ENCODE measurements at places on chromosomes 3 and 15. TPM values are rescaled to one million over a fixed set of nuclear protein-coding genes. Genes with fewer than 3 reads are reported as not detected.

MGLL gene
- total RNA-seq, result 28.2 TPM

DNASE1L3 gene
- total RNA-seq, result not detected

SCAANT1 gene
- total RNA-seq, result not detected

BHLHE40 gene
- 51.2 TPM for total RNA-seq

SLC41A3 gene
- total RNA-seq, result 67.0 TPM

GALNT15 gene
- total RNA-seq, result not detected

PLA1A gene
- total RNA-seq, result not detected

ZNF80 gene
- not detected for total RNA-seq

ALCAM gene
- total RNA-seq, result 110 TPM

TRH gene
- not detected for total RNA-seq

- no peak for DNase-seq
Measured at GRCh38 chr3:113600418-113601182, 68.2 kb downstream of the SIDT1 start.

GRCh38 chr15:98960555-98961050 lies 47.0 kb downstream of the PGPEP1L start:
- no peak for DNase-seq

- DNase-seq, result no peak
Measured at GRCh38 chr15:37771465-37771864, 163.0 kb upstream of the TMCO5A start.

DNA sequence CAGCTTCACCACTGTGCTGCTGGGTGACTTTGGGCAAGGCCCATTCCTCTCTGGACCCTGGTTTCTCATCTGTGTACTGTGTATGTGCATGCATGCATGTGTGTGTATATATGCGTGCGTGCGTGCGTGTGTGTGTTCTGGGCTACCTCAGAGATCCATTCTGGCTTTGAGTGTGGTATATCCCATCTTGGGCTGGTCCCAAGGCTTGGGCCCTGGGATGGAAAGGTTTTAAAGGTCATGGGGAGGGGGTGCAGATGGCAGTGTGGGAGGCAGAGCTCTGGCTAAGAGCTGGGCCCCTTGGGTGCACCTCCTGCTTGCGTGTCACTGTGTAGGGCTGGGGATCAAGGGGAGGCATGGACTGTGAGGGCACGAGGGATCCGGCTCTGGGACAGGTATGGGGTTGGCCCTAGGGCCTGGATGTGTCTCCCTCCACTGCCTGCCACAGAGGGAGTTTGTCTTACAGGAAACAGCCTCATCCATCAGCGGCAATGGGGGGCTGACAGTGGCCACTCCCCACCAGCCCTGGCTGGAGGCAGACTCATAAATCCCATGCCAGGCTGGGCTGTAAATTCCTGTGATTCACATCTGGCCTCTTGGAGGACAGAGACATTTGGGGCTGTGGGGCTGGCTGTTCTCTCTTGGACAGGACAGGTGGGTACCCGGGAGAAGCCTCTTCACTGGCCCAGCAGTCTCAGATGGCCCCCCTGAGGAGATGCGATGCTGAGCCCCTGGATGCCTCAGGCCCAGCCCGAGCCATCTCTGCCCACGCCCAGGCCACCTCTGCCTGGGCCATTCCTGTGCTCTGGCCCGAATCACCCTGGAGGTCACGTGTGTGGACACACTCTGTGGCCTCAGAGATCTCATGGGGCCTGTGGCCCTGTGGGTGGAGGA lies 21.4 kb upstream of the CSPG4 start:
- no peak for DNase-seq

DNA sequence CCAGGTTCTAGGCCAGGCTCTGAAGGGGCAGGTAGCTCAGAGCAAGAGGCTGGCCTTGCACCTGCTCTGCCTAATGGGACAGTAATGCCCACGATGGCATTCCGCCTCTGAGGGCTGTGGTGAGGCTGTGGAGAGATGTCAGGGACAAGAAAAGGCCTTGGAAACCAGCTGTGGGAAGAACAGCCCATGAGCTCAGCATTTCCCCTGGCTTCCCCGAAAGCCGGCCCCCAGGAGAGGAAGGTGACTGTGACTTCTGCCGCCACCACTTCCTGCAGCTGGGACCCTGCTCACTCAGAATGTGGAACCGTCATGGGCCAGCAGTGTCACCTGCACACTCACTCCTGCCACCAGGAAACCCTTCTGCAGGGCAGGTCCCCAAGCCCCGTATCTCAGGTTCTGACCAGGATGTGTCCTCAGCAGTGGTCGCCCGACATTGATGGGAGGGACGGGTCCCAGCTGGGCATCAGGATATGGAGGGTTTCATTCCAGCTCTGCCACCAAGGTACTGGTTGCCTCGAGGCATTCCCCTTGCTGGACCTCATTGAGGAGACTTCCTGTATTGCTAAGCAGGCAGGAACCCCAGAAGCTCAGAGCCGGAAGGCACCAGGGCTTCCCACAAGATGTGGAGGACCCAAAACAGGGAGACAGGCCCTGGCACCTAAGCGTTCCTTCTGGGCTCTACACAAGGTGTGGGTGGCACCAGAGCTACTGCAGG lies 30.7 kb downstream of the SEMA7A start:
- DNase-seq, result no peak

DNA sequence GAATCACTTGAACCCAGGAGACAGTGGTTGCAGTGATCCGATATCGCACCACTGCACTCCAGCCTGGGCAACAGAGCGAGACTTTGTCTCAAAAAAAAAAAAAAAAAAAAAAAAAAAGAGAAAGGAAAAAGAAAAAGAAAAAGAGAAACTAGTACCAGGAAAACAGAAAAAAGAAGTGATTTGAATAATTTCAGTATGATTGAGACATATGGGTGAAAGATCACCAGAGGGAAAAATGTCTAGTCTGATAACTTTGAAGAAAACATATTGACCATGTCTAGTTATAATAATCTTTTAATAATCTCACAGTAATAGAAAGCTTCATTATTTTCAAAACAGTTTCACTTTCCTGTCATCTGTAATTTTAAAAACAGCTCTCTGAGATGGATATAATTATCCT lies 16.4 kb downstream of the TGFBR2 start:
- no peak for DNase-seq

DNA sequence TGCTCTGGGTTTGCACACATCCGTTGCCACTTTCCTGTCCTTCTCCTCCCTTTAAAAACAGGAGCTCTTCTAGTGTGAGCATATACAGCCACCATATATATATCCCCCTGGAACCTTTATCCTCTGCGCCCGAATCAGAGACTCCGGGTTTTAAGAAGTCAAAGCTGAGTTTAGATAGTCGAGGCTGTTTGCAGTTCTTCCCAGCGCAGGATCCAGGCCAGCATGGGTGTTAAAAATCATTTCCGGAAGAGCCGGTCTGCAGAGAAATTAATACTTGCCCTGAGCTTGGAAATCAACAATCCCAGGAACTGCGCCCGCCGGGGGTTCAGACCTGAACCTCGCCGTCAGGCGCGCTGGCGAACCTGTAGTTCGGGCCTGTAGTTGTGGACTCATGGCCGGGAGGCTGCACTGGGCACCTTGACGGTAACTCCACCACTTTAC lies 2.3 kb downstream of the SHOX2 start:
- DNase-seq, result no peak

DNA sequence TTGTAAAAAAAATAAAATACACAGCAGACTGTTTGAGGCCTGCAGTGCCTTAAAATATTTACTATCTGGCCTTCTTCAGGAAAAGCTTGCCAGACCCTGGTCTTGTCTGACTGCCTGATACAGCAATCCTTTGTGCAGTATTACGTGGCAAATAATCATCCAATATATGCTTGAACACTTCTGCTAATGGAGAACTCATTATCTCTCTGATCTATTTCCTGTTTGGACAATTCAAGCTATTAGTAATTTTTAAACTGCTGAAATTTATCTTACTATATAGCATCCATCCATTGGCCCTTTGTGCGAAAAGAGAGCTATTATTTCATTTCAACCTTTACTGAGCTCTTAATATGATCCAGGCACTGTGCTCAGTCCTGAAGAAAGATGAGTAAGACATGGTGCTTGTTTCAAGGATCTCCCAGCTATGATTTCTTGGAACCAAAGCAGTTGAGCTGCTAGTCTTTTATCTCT lies 15.9 kb downstream of the ATG7 start:
- no peak for DNase-seq

DNA sequence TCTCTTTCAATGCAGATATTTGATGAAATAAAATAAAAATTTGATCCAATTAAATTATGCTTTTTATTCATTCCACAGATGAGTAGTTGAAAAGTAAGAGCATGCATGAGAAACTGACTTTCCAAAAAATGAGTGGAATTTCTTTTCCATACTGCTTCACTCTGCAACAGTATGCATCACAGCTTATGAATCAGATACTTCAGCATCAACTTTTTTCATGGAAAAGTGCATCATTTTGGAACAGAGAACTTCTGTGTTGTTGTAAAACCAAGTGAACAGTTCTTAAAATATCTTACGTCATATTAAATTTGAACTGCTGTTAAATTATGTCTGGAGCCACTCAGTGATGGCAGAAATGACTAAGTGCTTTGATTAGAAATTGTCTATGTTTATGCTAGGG lies 16.7 kb upstream of the SLC7A14 start:
- DNase-seq, result no peak

- DNase-seq, result no peak
Measured at GRCh38 chr3:127042634-127043033, 59.7 kb downstream of the PLXNA1 start.

DNA sequence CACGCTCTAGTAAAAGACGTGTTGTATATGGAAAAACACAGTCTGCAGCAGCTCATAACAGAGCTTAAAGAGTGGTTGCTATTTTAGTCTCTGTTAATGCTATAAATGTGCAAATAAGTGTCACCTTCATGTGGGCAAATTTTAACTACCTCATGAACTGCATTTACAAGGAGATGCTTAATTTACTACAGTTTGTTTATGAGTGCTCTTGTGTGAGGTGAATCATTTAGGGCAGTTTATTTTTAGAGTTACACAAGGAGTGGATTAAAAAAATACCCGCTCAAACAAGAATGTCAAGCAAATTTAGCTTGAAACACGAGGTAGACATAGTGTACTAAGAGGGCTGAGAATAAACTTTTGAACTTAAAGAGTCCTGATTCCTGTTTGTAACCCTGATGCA lies 579.0 kb downstream of the MFSD1 start:
- no peak for DNase-seq

GRCh38 chr15:100053474-100054121 lies 288.2 kb downstream of the ADAMTS17 start:
- no peak for DNase-seq

DNA sequence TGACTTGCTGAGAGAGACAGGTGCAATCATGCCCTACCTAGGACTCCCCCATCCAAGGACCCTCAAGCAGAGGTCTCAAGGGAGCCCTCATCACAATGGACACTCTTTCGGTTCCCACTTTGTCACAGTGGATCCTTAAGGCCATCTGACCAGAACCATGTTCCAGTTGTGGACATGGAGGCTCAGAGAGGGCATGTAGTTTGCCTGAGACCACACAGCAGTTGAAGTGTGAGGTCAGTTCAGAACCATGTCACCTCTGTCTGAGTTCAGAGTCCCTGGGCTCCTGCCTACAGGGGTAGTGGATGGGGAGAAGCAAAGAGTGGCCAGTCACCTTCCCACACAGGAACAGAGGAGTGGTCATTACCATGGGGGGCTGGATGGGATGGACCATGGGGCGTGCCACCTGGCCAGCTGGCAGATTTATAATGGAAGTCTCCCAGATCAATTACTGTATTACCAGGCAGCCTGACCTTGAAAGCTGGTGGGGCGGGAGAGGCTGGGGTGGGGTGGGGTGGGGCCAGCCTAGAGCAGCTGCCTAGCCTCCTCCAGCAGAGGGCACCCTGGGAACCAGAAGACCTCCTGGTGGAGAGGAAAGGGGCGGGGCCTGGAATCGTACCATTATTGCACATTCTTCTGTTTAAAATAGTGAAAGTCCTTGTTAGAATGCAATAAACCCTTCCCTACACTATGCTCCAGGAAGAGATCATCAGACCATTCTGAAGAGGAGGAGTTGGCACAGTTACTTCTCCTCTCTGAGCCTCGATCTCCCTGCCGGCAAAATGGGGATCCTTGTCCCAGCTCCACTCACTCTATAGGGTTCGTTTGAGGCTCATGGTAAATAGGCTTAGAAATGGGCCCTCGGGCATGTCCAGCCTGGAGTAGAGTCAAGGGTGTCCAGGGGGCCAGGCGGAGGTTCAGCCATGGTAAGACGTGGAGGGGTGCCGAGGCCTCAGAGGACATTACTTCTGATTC lies 26.9 kb upstream of the LINGO1 start:
- no peak for DNase-seq

DNA sequence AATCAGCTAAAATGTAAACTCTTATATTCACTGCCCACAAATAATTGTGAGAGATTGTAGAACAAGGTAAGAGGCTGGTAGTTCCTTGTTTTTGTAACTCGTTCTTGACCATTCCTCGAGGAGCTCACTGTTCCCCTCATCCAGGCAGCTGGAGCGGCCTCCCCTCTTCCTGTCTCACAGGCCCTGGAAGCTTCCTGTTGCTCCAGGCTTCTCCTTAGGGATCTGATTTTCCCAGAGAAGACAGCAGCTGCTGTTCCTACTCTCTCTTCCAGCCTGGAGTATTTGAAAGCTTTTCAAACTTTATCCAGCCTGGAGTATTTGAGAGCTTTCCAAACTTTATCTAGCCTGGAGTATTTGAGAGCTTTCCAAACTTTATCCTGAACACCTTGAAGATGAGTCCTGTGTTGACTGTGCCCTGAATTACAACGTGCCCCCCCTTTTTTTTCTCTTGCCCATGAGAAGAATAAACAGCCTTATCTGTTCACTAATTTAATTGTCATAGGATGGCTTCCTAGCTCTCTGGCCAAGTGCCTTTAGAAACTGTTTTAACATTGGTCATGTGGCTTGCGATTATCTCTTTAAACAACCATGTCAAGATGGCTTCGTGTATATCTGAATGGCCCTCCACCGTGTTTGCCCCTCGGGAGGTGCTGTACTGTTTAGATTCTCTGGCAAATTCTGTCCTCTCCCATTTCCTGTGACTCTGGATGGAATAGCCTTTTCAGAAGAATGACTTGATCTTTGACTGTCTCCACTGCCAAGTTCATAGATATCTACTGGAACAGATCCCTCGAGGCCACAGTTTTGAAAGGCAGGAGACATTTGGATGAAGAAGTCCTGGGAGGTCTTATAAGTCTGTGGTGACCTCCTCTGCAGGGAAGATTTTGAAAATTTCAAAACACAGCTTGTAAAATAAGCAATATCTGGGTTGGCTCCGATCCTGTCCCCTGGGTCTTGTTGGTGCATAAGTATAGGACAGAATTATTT lies 4.8 kb downstream of the ADAMTSL3 start:
- no peak for DNase-seq

- DNase-seq, result no peak
Measured at GRCh38 chr15:88419830-88420229, 47.4 kb downstream of the MRPL46 start.

- DNase-seq, result no peak
Measured at GRCh38 chr3:10344147-10344943, 23.4 kb upstream of the SEC13 start.

DNA sequence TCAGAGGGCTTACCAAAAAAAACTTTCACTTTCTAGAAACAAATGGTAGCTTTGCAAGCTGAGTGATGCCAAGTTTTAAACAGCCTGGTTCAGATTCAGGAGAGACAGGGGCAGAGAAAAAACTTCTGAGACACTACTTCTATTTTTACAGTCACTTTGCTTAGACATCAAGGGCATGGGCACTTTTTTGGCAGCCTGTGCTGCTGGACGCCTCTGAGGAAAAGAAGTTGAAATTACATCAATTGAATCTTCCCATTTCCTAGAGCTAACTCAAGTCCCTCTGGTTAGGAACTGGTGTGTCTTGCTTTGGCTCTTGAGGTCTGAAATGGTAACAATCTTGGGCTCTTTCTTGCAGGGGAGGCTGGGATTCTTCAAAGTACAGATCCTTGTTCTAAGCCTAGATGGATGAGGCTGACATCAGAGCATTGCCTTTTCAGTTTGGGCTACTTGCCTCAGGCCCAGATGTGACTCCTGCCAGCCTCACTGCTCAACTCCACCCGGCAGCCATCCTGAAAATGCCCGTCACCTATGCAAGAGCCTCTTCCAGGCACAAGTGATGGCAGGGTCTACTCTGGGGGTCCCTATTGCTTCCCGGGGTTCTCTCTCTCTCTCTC lies 357.5 kb downstream of the FOXP1 start:
- no peak for DNase-seq
